ENCODE measurements at places on chromosomes 4 and X.

GRCh38 chr4:10715135-10715534, 30.6 kb upstream of the CLNK start:
- no peak for DNase-seq

GRCh38 chr4:111398906-111399330, 746.3 kb upstream of the FAM241A start:
- no peak for DNase-seq

DNA sequence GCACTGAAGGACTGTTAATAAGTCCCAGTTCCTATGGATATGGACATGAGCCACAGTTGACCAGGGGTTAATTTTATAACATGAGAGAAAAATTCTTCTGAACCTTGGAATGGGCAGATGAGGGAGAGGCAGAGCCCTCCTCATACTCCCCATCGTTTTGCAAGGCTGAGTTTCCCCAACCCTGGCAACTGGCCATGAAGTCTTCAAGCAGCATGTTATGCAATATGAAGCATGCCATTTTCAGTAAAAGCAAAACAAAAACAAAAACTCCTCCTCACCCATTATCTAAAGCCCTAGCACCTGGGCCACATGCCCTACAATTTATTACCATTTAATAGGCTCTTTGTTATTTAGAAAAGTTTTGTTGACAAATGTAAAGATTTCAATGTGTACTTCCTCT, 64.5 kb downstream of the GPC4 start:
- no peak for DNase-seq

GRCh38 chr4:108831291-108831690, 68.4 kb upstream of the ETNPPL start:
- no peak for DNase-seq

Measured in CD4-positive, alpha-beta T cell treated with Interleukin-15 for 4 hours (primary cell).